Chondrocyte (in vitro differentiated cells): ENCODE measurements at places on chromosomes 1 and 21. TPM values are rescaled to one million over a fixed set of nuclear protein-coding genes. Genes with fewer than 3 reads are reported as not detected.

The DNAJC6 gene
- total RNA-seq = 16.7 to 24.7 TPM (median 18.9 TPM) in 3 replicates

The DDR2 gene
- total RNA-seq = 103 to 182 TPM (median 172 TPM) in 3 replicates

The TSPEAR gene
- 0.15 to 0.38 TPM in 2 of 3 replicates, not detected in the other for total RNA-seq

The DYNLT4 gene
- not detected in 3 replicates for total RNA-seq

The CERS2 gene
- total RNA-seq = 199 to 223 TPM (median 217 TPM) in 3 replicates

The RNF220 gene
- total RNA-seq = 58.4 to 59.3 TPM (median 58.8 TPM) in 3 replicates

The TAS1R3 gene
- 0.28 to 0.68 TPM (median 0.37 TPM) in 3 replicates for total RNA-seq

The WNT2B gene
- total RNA-seq = 2.8 to 6.0 TPM (median 6.0 TPM) in 3 replicates

The RBBP4 gene
- 155 to 194 TPM (median 156 TPM) in 3 replicates for total RNA-seq

The ARHGEF11 gene
- total RNA-seq = 34.4 to 37.5 TPM (median 34.8 TPM) in 3 replicates

The GTF2B gene
- 18.8 to 24.9 TPM (median 19.6 TPM) in 3 replicates for total RNA-seq

The DSCAM gene
- total RNA-seq = 0.05 TPM in 1 of 3 replicates, not detected in the others

The POLR3GL gene
- total RNA-seq = 13.3 to 20.7 TPM (median 13.9 TPM) in 3 replicates

The FNDC5 gene
- 2.6 to 4.6 TPM (median 4.0 TPM) in 3 replicates for total RNA-seq

The NPPA gene
- total RNA-seq = not detected in 3 replicates

The CHIT1 gene
- total RNA-seq = not detected in 3 replicates

The BTBD19 gene
- total RNA-seq = 43.4 to 46.5 TPM (median 44.1 TPM) in 3 replicates
